ENCODE measurements at places on chromosomes 2 and 18. TPM values are rescaled to one million over a fixed set of nuclear protein-coding genes. Genes with fewer than 3 reads are reported as not detected.
A peak's percentile ranks its signal among the peaks of the same experiment; 100 is the strongest.

Gene RESP18
- 2.8 TPM for total RNA-seq

Gene SDC1
- total RNA-seq, result 21.0 TPM

Gene SYT4
- 36.4 TPM for total RNA-seq

Gene FAM136A
- 37.3 TPM for total RNA-seq

Gene ZDBF2
- 40.5 TPM for total RNA-seq

Gene ALK
- 12.4 TPM for total RNA-seq

Gene ZSWIM2
- total RNA-seq, result 0.20 TPM

Gene CCDC195
- not detected for total RNA-seq

Gene BCL11A
- 14.9 TPM for total RNA-seq

Gene SERPINB12
- total RNA-seq, result not detected

Gene EFR3B
- 40.9 TPM for total RNA-seq

DNA sequence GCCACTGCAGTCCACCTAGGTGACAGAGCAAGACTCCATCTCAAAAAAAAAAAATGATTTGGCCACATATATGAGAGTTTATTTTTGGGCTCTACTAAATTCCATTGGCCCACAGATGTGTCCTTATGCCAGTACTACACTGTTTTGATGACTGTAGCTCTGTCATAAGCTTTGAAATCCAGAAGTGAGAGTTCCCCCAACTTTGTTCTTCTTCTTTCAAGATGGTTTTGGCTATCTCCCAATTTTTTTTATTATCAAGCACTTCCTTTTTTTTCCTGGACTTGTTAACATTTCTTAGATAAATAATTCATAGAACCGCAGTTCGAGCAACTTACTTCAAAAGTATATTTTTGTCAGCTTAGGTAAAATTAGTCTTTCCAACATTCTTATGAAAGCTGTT is 96.9 kb downstream of the TSHZ1 start:
- no peak for DNase-seq

DNA sequence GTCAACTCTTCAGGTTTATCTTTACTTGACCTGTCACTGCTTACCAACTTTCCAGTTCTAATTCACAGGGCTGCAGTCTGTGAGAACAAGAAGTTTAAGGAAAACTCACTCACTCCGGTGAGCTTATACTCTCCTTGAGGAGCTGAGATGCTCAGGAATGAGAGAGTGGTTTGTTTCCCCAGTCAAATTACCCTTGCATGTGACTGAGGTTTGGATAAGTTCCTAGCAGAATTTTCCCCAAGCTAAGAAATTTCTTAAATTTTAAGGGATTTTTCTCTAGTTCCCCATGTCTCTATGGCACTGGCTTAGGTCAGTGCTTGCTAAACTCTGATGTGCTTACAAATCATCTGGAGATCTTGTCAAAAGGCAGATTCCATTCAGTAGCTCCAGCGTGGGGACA is 12.8 kb upstream of the CCDC85A start:
- no peak for DNase-seq

DNA sequence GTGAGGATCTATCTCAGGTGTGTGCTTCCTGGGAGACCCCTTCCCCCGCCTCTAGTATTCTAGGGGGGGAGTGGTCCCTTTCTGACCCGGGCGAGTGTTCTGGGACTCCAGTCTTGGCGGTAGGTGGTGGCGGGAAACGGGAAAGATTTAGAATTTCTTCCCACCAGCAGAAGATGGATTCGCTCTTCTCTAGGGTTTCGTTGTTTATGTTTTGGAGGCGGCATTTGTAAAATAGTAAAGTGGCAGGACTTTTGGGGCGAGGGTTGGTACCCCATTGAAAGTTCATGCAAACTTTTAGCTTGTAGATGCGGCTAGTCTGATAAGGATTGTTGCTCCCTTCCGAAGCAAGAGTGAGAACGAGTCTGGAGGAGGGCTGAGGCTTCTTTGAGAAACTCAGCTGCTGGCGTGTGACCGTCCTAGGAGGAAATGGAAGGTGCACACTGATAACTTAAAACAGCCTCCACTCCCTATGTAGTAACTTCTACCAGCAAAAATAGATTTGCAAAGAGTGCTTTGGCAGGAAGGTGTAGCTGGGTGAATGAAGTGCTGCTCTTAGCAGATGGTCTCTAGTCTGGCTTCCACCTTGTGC is 412 bp downstream of the GPD2 start:
- DNase-seq, result no peak

GRCh38 chr2:237873421-237873831 is 14.0 kb downstream of the RAMP1 start:
- no peak for DNase-seq

- DNase-seq, result no peak
Observed at GRCh38 chr2:42849311-42849710, 56.9 kb upstream of the HAAO start.

DNA sequence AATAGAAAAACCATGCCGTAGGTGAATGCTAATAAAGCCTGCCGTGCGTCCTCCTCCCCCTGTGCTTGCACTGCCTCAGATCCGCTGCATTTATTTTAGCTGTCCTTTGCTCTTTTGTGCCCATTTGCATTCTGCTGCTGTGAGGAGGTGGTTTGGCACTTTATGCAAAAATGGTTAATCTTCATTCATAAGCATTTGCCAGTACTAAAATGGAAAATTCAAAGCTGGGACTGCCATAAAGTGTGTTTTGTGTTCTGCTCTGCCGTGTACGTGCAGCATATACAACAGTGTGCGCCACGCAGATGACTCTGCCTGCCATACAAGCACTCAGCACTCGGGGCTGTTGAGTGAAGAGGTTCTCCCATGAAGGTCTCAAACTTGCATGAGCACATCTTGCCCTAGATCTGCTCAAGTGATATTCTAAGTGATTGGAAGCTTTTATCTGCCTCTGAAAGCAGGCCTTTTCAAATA is 73.6 kb downstream of the SPATS2L start:
- DNase-seq, result no peak

DNA sequence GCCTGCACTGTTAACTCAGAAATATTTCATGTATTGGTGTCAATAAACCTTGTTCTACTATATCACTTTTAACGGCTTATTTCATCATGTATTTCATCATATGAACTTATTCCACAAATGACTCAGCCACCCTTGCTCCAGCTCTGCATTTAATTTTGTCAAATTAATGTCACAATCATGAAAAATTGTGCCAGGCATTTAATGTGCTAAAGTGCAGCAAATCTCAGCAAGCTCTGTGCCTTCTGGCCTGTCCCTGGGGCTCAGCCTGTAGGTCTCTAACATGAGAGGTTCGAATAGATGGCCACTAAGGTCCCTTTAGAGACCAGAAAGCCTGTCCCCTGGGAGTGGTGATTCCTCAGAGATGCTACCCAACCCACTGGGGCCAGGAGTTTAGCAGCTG is 28.6 kb downstream of the BOD1L2 start:
- no peak for DNase-seq

DNA sequence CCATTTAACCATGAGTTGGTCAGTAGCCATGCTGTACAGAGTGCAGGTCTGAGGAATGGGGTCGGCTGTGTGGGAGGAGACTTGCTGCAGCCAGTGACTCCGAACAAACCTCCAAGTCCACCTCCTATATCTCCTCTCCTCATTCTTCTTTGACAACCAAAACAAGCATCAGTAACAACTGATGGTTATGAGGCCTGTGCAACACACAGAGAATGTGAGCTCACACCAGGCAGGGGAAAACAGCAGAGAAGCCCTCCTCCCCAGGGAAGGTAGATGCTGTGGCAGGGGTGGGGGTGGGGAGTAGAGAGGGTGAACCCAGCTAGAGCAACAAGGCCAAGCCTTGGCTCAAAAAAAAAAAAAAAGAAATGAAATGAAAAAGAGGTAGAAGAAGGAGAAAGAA is 12.3 kb upstream of the CNGA3 start:
- DNase-seq, result no peak

GRCh38 chr2:233084488-233084887 is 24.3 kb downstream of the INPP5D start:
- no peak for DNase-seq

DNA sequence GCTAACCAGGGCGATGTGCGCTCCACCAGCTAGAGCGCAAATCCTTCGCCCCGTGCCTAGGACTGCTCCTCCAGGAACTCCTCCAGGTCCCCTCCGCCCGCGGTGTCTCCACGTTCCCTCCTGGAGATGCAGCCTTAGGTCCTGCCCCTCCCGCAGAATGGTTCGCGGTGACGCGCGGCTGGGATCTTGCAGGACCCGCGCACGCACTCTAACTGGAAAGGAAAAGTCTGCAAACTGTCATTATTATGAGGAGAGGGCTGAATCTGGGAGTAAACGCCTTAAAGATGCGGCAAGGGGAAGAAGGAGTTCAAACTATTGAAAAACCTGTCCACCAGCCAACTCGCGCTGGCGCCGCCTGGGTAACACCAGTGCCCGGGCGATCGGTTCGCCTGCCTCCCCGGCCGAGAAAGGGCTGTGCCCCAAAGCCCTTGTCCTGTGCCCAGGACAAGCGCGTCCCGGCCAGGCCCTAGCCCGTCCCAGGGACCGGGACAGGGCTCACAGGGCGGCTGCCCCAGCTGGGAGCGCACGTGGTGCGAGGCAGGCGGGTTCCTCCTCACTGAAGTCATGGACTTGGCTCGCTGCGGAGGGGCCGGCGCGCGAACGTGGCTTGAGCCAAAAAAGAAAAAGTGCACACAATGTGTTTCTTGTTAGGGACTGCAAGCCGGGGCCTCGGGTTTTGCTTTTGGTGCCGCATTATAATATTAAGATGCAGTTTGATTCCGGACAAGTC is 5.5 kb upstream of the ID2 start:
- no peak for DNase-seq

DNA sequence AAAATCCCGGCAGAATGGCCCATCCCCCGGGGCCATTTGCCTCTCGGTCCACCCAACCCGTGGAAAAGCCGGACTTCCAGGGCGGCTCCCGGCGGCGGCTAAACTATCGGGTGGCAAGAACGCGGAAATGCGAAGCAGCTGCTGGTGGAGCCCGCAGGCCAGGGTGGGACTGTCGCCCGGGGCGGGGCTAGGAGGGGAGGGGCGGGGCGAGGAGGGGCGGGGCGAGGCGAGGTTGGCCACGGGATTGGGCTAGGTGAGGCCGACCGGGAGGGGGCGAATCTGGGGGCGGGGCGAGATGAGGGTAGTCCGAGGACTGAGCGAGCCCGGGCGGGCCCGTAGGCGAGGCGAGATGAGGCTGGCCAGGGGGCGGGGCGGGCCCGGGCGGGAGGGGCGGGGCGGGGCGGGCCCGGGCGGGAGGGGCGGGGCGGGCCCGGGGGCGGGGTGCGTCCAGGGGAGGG is 315 bp upstream of the SLC66A3 start:
- DNase-seq, result peak; percentile 97

DNA sequence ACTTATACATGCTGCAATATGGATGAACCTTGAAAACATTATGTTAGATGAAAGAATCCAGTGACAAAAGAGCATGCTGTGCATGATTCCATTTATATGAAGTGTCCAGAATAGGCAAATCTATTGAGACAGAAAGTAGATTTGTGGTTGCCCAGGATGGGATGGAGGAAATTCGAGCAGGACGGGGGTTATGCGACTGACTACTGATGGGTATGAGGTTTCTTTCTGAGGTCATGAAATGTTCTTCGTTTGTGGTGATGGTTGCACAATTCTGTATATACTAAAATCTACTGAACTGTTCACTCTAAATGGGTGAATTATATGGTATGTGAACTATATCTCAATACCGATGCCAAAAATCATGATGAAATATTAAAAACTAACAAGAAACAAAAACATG is 18.9 kb upstream of the MTERF4 start:
- DNase-seq, result no peak

DNA sequence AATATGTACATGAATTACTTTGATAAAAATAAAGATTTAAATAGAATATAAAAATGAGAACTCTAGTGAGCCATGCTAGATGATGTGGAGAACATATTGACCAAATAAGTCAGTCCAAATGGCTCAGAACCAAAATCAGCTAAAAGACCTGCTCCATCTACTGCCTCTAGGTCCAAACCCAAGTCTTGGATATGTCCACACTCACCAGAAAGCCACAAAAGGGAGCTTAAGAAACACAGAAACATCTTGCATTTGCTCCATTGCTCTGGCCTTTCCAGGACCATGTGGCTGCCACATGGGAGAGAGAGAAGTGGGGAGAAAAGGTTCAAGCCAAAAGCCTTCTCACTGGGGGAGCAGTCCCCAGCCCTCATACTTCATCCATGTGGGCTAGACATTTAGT is 272.5 kb downstream of the DYSF start:
- no peak for DNase-seq

- no peak for DNase-seq
Observed at GRCh38 chr2:103208916-103209315, 447.1 kb downstream of the TMEM182 start.

DNA sequence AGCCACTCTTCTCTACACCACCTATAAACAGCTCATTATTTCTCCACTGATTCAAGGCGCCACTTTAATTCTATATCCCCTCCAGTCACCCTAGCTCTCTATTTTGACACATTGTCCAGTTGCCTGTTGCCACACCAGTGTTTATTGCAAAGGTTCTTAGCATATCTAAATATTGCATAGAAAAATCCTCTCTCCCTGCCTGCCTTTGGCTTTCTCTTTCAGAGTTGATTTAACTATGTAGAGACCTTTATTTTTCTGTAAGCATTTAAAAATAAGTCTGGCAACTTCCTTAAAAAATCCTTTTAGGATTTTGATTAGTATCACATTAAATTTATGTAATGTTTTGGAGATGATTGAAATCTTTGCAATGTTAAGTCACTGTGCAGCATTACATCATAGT is 47.9 kb upstream of the B3GNT7 start:
- no peak for DNase-seq

GRCh38 chr18:22102953-22103646 is 66.3 kb upstream of the GATA6 start:
- no peak for DNase-seq

DNA sequence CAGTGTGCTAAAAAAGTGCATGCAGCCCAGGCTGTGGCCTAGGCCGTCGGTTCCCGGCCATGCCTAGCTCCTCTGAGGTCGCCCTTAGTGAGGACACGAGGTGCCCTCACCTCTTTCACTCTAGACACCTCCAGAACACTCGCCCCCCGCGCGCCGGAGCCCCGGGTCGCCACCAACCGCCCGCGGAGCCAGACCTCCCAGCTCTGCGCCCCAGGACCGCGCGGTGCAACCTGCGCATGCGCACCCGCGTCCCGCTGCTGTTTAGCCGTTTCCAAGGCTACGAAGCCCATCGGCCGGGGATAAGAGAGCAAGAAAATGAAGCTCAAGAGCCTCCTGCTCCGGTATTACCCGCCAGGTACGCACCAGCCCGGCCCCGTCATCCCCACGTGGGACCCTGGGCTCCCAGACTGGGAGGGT is at the start of gene DAW1:
DAW1 (plus strand) TSS at position 257 of the 417 bp plus-strand sequence; CDS start at position 316, 59 bp downstream.
- peak; percentile 92 for DNase-seq

- DNase-seq, result no peak
Observed at GRCh38 chr2:191777351-191777750, 69.5 kb downstream of the CAVIN2 start.
